ENCODE measurements at places on chromosomes 13 and 19. TPM values are rescaled to one million over a fixed set of nuclear protein-coding genes. Genes with fewer than 3 reads are reported as not detected.

GRCh38 chr13:33184112-33184490 lies 101.5 kb downstream of the STARD13 start:
- DNase-seq, result no peak

DNA sequence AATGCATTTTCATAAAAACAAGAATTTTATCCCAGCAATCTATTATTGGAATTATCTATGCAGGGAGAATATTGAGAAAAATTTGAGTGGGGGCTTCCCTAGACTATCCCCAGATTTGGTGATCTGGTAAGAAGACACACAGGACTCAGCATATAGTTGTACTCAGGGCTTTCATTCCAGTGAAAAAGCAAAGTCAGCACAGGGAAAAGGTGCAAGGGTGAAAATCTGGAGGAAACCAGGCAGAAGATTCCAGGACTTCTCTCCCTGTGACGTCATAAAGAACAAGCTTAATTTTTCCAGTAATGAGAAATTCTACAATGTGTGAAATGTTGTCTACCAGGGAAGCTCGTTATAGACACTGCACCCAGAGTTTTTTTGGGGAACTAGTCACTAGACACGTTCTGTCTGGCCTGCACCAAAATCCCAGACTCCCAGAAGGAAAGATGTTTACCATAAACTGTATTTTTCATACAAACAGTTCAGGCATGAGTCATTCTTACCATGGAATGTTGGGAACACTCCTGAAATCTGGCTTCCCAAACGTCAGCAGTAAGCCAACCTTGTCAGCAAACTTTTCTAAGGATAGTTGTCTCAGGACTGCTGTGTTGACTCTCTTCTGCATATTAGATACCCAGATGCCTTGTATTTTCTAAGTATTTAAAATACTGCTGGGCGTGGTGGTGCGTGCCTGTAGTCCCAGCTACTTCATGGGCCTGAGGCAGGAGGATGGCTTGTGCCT lies 107.4 kb downstream of the DNAJC3 start:
- no peak for DNase-seq

DNA sequence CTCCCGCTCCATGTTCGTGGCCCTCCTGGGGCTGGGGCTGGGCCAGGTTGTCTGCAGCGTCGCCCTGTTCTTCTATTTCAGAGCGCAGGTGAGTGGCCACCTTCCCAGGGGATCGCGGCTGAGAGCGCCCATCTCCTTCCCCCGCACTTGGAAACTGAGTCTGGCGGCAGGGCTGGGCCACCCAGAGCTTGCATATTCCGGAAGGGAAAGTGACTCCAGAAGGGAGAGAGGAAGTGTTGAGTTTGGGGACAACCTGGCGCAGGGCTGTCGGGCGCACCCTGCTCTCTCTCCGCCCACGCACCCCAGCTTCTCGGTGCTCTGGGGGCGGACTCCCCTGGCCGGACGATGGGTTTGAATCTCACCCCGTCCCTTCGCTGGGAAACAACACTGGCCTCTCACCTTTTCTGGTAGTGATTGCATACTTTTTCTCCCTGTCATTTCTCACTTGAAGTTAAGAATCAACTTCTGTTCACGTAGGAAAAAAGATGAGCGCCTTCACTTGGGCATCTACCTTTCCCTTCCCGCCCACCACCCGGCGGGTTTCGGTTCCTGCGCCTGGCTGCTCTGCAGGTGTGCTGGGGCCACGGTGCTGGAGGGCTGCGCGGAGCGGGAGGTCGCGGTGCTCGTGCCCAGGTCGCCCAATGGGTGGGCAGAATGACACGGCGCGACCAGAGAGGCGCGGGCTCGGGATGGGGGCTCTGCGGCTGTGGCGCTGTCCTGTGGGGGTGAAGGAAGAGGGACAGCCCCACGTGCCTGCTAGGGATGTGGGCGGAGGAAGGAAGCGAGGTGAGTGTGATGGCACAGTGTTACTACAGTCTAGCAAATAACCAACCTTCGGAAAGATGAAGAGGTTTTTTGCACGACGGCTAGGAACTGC lies 721 bp downstream of the TNFSF11 start:
- DNase-seq, result no peak

DNA sequence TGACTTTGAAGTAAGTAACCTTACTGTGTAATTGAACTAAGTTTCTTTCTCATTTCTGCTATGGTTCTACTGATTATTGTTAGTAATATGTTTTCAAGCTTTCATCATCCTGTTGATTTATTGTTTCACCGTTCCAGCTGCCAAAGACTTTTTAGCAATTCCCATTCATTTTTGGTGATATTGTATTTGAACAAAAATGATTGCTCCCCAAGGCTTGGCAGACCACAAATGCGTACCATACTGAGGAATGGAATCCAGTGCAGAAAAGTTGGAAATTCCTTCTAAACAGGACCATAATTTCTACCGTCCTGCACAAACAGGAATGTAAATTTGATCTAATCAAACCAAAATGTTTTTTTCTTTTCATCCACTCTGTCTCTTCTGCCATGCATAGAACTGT lies 10.7 kb downstream of the EPSTI1 start:
- DNase-seq, result no peak

DNA sequence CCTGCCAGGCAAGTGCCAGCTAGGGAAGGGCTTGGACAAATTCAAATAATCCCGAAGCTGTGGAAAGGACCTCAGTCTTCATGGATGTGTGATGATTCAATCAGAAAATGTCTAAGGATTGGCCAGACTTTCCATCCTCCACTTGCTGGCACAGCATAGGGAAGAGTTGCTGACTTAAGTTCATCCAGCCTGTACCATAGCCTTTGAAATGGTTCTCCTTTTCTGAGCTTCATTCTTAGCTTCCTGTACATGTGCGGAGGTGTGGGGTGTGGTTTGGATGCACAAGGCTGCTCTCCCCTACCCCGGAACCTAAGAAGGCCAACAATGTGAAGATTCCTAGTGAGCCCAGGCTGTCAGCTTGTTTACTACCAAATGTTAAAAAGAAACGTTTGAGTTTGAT lies 959 bp upstream of the IGFL3 start:
- no peak for DNase-seq

DNA sequence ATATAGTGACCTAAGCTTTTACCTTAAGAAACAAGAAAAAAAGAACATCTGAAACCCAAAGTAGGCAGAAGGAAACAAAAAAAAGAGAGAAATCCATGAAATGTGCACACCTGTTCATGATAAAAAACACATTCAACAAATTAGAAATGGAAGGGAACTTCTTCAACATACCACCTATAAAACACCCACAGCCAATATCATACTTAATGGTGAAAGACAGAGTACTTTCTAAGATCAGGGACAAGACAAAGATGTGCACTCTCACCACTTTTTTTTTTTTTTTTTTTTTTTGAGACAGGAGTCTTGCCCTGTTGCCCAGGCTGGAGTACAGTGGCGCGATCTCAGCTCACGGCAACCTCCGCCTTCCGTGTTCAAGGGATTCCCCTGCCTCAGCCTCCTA lies 29.2 kb downstream of the ZNF45 start:
- no peak for DNase-seq

GRCh38 chr13:75468602-75469001 lies 13.4 kb downstream of the TBC1D4 start:
- no peak for DNase-seq

- DNase-seq, result peak; percentile 65
These were observed 31.4 kb upstream of the MPHOSPH8 start for GRCh38 chr13:19601749-19602725.

DNA sequence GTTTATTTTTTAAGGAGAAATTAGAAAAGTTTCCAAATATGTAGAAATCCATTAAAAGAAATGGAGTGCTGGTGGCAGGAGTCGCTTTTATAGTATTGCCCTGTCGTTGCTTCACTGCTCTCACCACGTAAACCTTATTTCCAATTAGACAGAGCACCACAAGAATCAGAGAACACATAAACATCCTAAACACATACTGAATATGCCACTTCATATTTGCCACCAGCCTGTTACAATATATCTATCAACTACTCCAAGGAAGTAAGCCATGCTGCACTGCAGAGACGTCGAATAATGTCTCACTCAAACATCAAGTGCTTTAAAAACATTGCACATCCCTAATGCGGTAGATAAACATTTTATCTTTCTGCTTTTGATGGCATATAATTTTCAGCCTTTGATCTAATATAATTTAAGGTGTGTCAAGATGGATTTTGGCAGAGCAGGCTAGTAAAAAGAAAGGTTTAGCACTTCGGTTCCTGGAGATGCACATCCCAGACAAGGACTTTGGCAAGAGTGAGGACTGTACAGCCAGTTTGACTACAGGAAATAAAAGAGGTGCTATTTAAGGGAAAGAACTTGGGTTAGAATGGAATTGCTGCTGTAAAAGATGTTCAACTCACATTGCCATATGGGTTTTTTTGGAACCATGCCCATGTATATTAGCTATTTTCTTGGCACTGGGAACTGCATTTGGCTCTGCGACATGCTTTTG lies 932.3 kb downstream of the EFNB2 start:
- peak; percentile 71 for DNase-seq

- no peak for DNase-seq
These were observed 1576.5 kb downstream of the PCDH9 start for GRCh38 chr13:65653613-65654012.

DNA sequence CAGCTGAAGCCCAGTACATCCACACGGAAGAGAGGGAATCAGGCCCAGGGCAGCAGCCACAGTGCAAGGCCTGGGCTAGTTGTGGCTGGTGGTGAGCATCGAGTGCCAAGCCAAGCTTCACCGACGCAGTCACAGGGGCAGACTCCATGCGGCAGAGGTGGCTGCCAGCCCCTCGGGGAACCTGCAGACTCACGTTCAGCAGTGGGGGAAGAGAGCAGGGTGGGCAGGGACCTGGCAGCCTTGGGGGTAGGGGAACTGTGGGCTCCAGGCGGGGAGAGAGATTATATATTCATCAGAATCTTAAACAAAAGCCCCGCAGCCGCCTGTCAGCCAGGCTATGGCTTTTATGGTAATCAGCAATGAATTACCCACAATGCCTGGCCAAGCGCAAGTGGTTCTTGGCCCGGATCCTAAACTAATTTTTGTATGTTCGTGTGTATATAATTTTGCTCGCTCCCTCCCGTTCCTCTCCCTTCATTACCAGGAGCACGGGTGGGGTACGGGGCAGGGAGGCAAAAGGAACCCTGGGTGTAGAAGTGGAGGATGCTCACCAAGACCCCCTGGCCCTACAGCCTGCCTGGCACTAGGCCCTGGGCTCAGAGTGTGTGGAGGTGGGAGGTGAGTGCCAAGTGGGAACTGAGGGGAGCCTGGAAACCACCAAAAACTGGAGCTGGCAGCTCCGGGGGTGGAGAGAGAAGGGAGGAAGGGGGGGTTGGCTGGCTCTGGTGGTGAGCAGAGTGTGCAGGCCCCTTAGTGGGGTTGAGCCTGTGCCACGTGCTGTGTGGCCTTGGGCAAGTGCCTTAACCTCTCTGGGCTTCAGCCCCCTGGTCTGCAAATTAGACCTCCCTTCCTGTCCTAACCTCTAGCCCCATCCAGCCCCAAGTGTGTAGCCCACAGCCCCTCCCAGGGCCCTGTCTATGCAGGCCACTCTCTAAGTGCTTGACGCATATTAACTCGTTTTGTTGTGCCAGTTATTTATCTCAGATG lies 31.9 kb downstream of the PTPRS start:
- DNase-seq, result peak; percentile 95

- no peak for DNase-seq
These were observed 12.0 kb upstream of the USP12 start for GRCh38 chr13:27183561-27184147.

- no peak for DNase-seq
These were observed 595 bp upstream of the GPR183 start for GRCh38 chr13:99307648-99308339.

GRCh38 chr19:42092350-42092749 lies 16.4 kb downstream of the ZNF574 start:
- peak; percentile 55 for DNase-seq

GRCh38 chr19:46616631-46617322 lies 8.1 kb downstream of the PTGIR start:
- no peak for DNase-seq

- DNase-seq, result peak; percentile 87
These were observed 19.9 kb downstream of the KDM4B start for GRCh38 chr19:4988770-4989251.

DNA sequence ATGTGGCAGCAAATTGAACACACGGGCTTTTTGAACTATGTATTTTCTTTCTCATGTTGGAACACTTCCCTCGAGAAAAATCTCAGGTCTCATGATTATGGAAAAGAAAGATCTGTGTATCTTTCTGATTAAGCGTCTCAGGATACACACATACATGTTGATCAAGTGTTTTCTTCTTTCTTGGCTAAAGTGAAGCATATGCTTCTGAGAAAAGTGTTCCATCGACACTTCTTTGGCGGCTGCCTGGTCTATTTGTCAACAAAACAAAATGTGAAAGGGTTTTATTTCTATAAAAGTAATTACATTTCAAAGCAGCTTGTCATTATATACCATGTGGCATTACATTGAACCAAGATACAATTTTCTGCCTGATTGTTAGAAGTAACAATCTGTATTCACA lies 157.5 kb downstream of the DLEU7 start:
- DNase-seq, result peak; percentile 16

DNA sequence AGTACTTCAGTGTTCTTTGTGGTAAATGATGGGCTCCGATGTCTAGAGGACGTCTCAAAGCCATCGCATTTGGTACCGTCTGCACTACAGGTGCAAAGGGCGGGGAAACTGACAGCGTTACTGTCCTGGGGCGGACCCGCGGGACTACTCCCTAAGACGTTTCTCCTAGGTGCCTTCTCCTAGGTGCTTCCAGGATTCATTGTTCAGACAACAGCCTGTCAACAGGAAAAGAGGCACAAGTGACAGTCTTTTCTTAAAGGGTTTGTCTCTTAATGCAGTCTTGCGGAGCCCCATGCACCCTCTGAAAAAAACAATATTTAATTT lies 1.4 kb downstream of the SERTM1 start:
- DNase-seq, result no peak

- DNase-seq, result no peak
These were observed 154.7 kb upstream of the TSC22D1 start for GRCh38 chr13:44730851-44731250.

GRCh38 chr13:27810461-27810860 lies 18.2 kb downstream of the GSX1 start:
- no peak for DNase-seq

WDR87 gene
- polyA plus RNA-seq, result not detected

ZNF534 gene
- 0.06 TPM for polyA plus RNA-seq

ONECUT3 gene
- not detected for polyA plus RNA-seq

ZNF581 gene
- 15.0 TPM for polyA plus RNA-seq

ZNF813 gene
- polyA plus RNA-seq, result 1.2 TPM

BEST2 gene
- polyA plus RNA-seq, result 0.02 TPM

ZNF541 gene
- polyA plus RNA-seq, result 0.24 TPM

FGF22 gene
- 0.85 TPM for polyA plus RNA-seq

NTF4 gene
- polyA plus RNA-seq, result 2.8 TPM

MARK4 gene
- polyA plus RNA-seq, result 12.6 TPM

SLC10A2 gene
- not detected for polyA plus RNA-seq

PRR22 gene
- polyA plus RNA-seq, result 2.6 TPM

PINLYP gene
- 14.2 TPM for polyA plus RNA-seq

SIGLEC10 gene
- 248 TPM for polyA plus RNA-seq

Data from lung (tissue), 17 donors.